Activated CD4-positive, alpha-beta T cell treated with anti-CD3 and anti-CD28 coated beads for 48 hours (primary cell): ENCODE measurements at places on chromosomes 7 and 10.

DNA sequence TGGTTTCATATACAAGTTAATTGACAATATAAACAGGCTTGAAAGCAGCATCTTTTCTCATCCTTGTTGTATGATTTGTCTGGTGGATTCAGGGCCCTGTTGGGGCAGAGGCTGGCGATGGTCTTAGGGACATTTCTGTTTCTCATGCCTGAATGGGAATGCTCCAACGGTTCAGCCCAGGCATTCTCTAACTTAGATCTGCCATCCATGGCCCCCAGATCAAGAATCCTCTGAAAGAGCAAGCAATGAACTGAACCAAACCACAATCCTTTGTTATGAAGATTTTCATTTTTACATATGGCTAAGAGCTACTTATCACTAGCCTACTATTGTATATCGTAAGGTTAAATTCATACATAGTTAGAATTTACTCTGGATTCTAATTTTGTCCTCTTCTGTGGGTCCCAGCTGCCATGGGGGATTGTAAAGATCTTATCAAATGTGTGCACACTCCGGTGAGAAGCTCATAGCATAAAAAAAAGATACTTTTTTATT lies 163.9 kb downstream of the COBL start:
- no peak for DNase-seq

GRCh38 chr10:103745341-103746247 lies 109.8 kb downstream of the SH3PXD2A start:
- DNase-seq: peak; percentile 75

DNA sequence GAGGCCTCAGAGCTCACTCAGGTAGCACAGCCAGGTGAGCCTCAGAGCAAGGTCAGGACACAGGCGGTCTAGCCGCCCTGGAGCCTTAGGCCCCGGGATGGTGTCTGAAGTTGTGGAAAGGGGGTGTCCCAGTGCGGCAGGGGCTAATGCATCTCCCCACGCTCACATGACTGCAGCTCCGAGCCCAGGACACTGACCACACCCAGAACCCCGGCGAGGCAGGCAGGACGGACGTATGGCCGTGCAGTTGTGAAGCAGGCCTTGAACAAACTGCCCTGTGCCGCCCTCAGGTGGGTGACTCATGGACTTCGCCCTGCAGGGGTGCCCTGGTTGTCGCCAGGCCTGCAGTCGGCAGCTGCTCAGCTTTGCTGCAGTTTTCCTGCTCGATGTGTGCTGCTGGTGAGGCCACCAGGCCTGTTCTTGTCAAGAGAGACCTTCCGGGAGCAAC lies 5.0 kb upstream of the PRKAR1B start:
- no peak for DNase-seq

GRCh38 chr10:29612657-29613056 lies 22.1 kb downstream of the SVIL start:
- no peak for DNase-seq

DNA sequence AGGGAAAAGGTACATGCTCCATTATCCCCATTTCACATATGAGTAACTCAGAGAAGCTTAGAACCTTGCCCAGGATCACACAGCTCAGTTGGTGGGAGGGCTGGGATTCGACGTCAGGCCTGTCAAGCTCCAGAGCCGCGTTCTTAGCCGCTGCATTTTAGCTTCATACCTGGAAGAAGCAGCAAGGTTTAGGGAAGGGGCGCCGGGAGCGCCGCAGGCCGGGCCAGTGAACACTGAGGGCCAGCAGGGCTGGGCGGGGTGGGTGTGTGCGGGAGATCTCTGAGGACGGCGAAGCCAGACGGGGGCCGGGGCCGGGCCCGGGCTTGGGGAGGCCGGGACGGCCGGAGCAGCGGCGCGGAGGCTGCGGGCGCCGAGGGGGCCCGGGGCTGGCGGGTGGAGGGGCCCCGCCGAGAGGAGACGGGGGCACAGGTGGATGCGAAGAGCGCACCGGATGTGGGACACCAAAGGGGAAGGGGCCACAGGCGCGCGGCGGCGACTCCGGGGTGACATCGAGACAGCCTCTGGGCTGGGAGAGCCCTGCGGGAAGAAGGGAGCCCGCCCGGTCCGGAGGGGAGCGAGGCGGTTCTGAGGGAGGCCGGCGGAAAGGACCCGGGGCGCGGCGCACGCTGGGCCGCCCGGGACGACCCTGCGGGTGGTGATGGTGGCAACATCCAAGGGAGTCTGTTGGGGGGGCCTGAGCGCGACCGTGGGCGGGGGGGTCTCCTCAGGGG lies 498 bp downstream of the NDST2 start:
- peak; percentile 66 for DNase-seq

DNA sequence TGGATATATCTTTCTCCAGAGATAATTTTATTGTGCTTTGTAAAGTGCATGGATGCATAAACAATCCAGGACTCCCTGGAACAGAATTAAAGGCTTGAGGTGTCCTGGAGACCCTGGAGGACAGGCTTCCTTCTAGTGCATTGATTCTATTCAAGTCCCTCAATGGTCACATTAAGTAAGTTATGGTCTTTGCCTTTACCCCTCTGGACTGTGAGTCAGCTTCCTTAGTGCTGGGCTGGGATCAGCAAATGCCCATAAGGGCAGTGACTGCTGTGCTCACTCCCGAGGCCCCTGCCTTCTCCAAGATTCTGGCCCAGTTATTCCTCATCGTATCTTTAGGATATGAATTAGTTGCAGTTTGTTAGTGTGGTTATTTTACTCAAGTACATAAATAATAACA lies 178.7 kb upstream of the PRSS58 start:
- no peak for DNase-seq

GRCh38 chr7:55420530-55420929 lies 55.4 kb downstream of the LANCL2 start:
- no peak for DNase-seq
